Fibroblast of villous mesenchyme (primary cell): ENCODE measurements at places on chromosomes 11 and 22. TPM values are rescaled to one million over a fixed set of nuclear protein-coding genes. Genes with fewer than 3 reads are reported as not detected.
A peak's percentile ranks its signal among the peaks of the same experiment; 100 is the strongest.

DNA sequence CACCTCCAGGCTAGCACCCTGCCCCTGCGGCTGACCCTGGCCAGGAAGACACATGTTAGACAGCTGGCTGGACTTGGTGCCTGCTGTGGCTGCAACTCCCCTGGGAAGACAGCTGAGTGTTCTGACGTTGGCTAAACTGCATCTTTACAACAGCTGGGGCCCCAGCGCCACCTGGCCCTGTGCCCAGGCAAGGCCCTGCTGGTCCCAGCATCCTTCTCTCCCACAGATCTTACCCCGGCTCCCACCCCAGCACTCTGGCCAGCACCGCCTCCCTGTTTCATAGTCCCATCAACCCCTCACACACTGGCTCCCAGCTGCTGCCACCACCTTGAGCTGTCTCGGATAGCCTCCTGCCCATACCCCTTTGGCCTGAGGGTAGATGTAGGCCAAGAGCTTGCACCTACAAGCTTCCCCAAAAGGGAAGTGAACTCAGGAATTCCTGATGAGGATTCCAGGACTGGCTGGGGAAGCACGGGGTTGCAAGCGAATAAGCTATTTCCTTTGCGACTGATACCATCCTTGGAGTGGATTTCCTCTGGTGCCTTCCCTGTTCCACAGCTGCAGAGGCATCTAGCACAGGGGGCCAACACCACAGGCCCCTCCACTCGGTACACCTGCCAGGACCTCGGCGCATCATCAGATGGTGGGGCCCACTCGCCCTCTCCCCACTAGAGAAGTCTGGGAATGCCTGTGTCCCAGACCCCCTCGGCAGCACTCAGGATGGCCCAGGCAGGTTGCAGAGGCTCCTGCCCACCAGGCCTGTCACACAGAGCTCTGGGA lies 28.5 kb downstream of the RSPH14 start:
- peak; percentile 49 for DNase-seq

JAM3 gene
- 39.6 and 48.8 TPM in 2 replicates for total RNA-seq

COMMD9 gene
- total RNA-seq = 35.4 and 49.0 TPM in 2 replicates

GRCh38 chr11:109851780-109852390 lies 241.3 kb upstream of the ZC3H12C start:
- no peak for DNase-seq

P2RY2 gene
- total RNA-seq = under 0.01 TPM in 1 of 2 replicates, not detected in the other

DNA sequence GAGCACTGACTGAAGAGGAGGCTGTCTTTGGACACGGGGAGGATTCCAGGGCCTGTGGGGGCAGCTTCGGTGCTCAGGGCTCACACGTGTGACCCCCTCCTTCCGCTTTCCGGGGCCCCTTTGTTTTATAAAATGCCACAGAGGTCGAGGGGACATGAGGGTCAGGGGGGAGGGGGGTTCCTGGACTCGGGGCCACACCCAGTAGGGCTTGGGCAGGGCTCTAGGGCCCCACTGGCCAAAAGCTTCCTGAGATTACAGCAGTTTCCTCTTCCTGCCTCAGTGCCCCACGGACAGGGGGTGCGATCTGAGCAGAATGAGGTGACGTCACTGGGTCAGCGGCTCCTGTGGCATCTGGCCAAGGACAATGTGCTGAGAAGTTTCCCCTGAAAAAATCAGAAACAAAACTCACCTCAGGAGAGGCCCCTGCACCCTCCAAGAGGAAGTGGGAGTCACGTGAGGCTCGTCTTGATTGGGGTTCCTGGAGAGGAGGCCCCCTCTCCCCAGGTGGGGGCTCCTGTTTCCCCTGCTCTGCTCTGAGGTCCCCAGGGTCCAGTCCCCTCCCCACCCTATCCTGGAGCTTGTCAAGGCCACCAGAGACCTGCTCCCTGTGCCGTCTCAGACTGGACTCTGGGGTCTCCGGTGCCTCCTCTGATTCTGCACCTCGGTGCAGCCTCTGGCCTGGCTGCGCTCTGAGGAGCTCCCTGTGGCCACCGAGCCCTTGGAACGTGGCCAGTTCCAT lies 6.4 kb upstream of the IFITM3 start:
- peak; percentile 74 for DNase-seq

DNA sequence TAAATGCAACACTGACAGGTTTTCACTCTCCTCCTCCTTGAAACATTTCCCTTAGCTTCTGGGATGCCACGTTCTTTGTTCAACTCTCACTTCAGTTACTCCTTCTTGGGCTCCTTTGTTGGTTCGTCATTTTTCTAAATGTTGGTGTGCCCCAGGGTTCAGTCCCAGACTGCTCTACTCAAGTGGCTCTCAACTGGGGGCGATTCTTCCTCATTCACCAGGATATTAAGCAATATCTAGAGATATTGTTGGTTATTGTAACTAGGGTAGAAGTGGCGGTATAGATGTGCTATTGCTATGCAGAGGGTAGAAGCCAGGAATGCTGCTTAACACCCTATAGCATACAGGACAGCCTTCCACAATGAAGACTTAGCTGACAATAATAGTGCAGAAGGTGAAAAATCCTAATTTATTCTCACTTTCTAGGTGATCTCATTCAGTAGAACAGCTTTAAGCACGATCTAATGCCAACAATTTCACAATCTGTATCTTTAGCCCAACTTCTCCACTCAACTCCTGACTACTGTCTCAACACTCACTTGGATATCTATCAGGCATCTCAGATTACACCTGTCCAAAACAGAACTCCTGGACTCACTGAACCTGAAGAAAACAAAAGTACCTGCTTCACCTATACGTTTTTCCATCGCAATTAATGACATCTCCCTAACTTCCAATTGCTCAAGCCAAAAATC lies 4.6 kb downstream of the NUP160 start:
- DNase-seq = no peak
